Stimulated activated CD8-positive, alpha-beta memory T cell treated with anti-CD3 and anti-CD28 coated beads, Interleukin-4, amount 100 ng/mL, for 1 hour (primary cell): ENCODE measurements at places on chromosomes 3 and 15.

- no peak for DNase-seq
Measured at GRCh38 chr3:12944413-12944812, 103.0 kb upstream of the RPL32 start.

GRCh38 chr15:64837502-64837901 lies 4.2 kb upstream of the PLEKHO2 start:
- no peak for DNase-seq

DNA sequence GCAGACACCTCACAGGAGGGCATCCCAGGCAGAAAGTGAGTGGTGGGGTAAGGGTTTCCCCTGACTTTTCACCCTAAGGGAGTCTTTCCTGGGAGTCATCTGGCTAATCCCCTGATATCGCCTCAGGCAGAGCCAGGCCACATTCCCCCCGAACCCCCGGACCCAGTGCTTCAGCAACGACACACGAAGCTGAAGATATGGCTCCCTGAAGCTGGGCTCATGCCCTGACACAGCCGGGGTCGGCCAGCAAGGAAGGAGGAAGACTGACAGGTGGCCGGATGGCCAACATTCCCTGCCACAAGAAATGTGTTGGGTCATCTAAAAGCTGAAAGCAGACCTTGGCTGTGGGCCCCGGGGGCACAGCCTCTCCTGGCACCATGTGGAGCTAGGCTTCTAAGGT lies 14.4 kb downstream of the CHST13 start:
- no peak for DNase-seq

DNA sequence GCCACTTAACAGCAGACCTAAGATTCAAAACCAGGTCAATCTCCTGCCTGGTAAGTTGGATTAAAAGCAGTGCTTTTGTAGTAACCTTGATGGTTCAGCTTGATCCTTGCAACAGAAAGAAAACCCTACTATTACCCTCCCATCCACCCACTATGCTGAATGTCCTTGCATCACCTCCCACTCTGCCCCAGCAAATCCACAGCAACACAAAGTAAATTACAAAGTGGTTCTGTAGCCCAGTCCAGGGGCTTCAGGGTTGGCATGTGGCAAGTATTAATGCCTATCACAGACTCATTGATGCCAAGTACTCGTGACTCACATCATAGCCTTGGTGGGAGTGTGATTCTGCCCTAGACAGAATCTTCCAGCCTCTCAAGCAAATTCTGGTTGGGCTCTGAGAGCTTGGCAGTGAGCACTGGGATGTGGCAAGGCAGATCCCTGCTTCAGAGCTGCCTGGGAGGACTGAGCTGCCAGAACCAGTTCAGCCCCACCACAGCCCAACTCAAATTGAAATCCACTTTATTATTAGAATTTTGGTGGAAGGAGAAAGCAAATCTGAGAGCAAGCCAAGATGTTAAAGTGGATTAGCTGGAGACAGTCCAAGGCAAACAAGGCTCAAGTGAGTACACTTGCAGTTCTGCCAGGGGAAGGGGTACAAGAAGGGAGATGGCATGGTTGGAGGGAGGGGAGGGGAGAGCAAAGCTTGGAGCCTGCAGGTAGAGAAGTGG lies 225.8 kb upstream of the UMPS start:
- DNase-seq = no peak

- no peak for DNase-seq
Measured at GRCh38 chr15:80755885-80756284, 23.3 kb upstream of the CEMIP start.

DNA sequence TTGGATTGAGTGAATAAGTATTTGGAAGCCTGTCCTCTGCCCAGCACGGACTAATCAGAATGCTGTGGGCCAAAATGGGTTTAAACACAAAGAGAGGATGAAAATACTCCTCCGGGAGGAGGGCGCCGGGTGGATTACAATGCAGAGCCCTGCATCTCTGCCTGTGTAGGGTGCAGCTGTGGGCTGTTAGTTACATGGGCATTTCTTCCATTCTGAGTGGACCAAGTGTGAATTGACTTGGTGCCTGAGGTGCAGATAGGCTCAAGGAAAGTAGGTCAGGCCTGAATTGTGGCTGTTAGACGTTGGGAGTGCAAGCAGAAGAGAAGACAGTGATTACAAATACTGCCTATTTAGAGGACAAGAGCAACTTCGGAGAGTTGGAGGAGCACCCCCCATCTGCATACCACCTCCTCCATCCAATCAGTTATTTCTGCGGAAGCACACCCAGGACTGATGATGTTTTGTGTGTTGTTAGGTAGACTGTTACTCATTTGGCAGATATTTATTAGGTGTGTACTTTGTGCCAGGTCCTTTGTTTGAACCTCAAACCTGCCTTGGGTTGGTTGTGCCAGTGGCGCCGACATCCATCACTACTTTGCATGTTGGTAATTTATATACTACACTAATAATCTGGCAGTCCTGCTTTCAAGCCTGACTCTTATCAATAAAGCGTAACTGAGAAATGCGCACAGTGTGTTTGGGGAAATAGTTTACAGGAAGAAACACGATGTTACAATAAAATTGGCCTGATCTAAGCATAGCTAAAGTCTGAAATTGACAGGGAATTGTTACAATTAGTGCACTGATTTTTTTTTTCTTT lies 33.0 kb downstream of the PTPRG start:
- DNase-seq = no peak

GRCh38 chr3:30708472-30708871 lies 102.1 kb downstream of the TGFBR2 start:
- no peak for DNase-seq

DNA sequence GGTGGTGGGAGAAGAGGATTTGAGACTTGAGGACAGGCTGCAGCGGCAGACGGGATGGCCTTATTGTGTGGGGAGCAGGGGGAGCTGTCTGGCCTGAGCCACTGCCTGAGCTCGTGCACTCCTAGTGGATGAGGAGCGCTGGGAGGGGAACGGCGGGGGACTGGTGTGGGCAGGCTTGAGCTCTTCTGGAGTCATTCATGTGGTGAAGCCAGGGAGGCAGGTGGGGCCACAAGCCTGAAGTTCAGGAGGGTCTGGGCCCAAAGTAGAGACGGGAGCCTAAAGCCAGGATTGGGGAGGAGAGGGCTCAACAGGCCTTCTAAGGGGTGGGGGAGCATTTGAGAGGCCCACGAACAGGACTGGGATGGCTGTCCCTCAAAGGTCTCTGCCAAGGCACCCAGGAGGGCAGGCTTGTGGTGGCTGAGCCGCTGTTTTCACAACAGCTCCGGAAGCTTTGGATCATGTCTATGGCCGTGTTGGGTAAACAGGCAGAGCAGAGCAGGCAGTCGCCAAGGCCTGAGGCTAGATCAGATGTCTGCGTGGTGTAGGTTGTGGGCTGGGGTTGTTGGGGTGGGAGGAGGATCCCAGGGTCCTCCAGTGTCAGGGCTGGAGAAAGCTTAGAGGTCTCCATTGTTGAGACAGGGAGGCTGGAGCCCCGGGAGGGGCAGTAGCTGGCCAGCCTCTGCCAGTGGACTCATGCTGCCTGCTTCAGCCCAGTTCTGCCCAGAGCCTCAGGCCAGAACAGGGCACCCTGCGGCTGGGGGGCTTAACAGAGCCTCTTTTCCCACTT lies 8.2 kb downstream of the PRKCD start:
- no peak for DNase-seq

GRCh38 chr3:4978966-4979427 lies 240 bp upstream of the BHLHE40 start:
- DNase-seq = peak; percentile 67

DNA sequence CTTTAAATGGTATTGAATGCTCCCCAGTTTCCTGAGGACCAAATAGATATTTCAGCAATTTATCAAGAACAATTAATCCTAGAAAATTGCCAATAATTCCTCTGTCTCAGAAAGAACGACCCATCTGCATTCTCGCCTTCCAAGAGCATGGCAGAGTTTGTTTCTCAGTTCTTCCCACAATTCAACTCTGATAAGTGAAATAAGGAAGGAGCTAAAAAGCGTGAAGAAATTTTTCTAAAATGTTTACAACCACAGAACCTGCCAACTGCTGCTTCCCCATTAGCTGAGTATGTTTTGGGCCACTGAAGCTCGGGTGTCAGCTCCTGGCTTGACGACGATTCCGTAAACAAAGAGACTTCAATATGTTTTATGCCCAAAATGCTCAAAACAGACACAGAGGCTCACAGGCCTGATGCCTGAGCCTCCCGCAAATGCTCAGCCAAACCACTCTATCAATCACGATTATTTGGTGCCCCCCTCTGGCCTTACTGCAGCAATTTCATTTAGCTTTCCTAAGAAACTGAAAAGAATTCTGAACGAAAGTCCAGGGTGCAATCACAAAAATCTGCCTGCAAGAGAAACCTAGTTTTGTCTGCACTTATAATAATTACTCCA lies 259.2 kb upstream of the CCDC54 start:
- DNase-seq = no peak

DNA sequence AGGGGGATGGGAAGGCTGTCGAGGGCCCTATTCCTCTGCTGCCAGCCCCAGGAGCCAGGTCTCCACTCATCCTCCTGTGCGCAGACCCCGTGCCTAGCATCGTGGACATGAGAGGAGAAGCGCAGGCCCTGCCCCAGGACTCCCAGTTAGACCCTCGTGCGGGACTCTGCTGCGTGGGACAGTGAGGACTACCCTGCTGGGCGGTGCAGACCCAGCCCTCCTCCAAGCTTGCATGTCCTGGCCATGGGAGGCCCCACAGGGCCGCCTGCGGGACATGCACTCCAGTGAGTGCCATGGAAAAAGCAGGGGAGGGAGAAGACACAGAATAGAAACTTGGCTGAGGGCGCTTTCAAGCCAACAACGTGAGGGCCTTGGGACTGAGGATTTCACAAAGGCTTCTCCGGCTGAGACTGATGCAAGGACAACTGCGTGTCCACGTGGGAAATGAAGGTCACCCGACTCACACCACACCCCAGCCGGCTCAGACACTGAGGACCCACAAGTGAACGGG lies 62.6 kb upstream of the IQSEC1 start:
- DNase-seq = no peak

DNA sequence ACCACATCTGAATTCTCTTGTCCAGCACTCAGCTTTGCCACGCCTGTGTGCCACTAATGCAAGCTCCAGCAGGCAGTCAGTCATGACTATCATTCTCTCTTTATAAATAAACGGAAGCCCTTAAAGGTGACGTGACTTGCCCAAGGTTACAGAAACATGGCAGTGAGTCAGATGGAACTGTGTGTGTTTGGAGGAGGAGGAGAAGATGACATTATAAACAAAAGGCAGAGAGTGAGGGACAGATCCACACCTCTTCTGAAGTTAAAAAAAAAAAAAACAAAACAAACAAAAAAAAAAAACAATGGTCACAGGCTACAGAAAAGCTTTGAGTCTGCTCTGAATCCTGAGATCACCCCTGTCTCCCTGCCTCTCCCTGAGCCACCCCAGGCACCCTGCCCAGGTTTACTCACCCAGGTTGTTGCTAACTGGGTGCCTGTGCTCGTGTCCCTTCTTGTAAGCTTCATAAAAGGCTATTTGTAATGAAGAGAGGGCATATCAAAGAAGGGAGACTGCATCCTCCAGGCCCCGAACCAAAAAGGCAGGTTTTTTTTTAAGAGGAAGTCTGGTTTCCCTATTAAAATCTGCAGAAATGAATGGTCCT lies 119.7 kb upstream of the PHLDB2 start:
- no peak for DNase-seq

DNA sequence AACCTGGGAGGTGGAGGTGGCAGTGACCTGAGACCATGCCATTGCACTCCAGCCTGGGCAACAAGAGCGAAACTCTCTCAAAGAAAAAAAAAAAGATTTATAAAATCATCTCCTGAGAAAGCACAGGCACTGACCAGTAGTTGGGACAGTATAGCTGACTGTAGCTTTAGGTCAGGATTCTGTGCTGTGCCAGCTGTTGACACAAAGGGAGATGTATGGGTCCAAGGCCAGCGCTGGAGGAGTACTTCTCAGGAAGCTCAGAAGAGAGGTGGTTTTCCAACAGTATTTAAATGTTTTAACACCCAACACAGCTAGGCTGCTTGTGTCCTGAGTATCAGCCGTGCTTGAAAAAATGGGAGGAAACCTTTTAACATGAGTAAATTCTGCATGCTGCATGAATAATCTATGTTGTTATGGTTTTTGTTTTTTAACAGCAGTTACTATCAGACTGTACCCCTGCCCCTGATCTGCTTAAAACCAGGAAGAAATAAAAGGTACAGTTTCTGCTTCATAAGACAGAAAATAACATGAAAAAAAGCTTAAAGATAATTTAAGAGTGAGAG lies 6.5 kb downstream of the RAMAC start:
- DNase-seq = no peak

DNA sequence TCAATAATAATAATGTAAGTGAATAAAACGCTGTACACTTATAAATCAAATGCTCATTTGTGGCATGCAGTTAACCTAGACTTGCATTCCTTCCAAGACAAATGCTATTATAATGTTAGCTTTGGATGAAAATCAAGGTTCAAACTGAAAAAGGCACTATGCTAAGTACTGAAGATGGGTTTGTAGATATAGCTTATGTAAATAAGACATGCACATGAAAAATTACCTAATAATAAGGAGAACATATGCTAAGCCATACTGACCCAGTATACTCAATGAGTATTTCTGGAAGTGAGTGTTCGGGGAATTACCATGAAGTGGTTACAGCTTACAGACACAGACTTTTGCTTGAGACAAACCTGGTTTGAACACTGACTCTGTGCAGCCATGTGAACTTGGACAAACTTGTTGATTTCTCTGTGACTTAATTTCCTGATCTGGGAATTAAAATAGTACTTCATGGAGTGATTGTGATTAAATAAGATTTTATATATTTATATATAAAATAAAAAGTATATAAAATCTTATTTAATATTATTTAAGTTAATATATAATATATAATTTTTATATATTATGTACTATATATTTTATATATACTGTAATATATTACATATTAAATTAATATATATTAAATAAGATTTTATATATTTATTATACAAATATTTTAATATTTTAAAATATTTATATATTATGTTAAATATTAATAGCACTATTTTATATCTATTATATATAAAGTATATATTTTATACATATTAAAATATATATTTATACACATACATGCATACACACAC lies 159.2 kb downstream of the ZPLD1 start:
- no peak for DNase-seq

DNA sequence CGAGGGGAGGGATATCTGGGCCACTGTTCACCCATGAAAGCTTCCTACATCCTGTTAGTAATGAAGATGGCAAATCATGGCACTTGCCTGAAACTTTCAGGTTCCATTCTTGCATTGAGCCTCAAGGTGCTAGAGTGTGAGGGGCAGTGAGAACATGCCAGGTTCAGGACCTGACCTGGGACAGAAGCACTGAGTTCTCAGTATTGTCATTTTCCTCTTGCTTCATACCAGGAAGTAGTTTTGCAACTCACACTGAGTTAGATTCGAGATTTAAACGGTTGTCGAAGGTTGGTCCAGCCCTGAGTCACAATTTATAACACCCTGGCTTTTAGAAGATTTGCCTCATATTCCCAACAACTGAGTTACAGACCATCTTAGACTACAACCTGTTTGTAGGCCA lies 11.8 kb upstream of the MEIS2 start:
- DNase-seq = no peak

DNA sequence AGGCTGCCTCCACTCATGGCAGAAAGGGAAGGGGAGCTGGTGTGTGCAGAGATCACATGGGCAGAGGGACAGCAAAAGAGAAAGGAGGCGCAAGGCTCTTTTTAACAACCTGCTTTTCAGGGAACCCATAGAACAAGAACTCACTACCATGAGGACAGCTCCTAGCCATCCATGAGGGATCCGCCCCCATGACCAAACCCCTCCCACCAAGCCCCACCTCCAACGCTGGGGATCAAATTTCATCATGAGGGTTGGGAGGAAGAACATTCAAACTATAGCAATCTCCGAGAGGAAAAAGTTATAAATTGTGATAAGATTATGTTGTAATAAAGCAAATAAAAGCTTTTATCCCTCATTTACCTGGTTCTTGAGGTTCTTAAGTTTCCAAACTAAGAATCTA lies 84.7 kb upstream of the LMCD1 start:
- no peak for DNase-seq
